Kidney (tissue), 22 donors: ENCODE measurements at places on chromosomes 7 and 10. TPM values are rescaled to one million over a fixed set of nuclear protein-coding genes. Genes with fewer than 3 reads are reported as not detected.

- DNase-seq = no peak
Observed at GRCh38 chr10:31374146-31374696, 55.2 kb downstream of the ZEB1 start.

ITGA8 gene
- 22.1 TPM for total RNA-seq

DNA sequence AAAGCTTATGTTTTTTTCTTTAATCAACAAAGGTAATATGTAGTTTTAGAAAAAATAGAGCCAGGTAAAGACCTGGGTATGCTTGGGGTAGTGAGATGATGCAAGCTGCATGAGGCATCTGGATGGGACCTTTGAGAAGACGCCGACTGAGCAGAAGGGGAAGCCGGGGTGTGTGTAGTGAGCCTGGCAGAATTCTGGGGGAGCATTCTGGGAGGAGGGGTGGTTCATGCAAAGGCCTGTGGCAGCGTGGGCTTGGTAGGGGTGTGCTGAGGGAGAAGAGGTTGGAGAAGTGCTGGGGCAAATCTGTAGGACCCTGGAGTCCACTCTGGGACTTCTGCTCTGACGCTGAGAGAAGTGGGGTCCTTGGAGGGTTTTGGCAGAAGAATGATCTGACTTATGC is 33.9 kb upstream of the SHH start:
- no peak for DNase-seq

NEUROD6 gene
- total RNA-seq = not detected

DNA sequence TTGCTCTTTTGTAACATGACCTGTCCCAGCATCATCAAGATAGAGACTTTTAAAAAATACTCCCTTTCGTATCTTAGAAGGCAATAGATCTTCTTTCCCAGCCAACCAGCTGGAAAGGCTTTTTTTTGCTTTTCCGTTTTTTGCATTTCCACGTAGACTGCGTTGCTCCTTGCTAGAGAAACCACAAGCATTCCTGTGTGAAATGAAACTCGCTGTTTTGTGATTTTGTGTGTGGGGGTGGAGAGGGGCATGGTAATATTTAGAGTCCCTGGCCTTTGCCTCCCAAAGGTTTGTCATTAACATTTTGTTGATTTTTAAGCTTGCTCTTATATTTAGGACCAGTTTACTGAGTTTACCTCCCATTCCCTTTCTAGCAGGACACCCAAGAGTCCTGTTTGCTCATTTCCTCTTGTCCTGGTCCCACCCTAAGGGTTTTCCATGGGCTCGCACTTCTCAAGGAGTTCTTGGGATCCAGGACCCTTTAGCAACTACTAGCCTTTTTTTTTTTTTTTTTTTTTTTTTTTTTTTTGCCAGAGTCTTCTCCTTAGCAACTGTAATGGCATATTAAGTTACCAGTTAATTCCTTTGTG is 243.6 kb downstream of the BICC1 start:
- no peak for DNase-seq

AKR1C4 gene
- total RNA-seq = not detected

DNA sequence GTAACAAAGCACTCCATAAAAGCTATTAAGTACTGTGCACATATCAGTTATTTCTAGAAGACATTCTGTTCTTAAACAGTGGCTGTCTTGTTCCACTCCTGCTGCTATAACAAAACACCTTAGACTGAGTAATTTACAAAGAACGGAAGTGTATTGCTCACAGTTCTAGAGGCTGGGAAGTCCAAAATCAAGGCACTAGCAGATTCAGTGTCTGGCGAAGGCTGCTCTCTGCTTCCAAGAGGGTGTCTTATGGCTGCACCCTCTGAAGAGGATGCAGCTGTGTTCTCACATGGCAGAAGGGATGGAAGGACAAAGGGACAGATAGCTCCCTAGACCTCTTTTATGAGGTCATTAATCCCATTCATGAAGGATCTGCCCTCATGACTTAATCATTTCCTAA is 424.2 kb upstream of the ZMIZ1 start:
- DNase-seq = no peak

- no peak for DNase-seq
Observed at GRCh38 chr7:15130666-15131541, 228.4 kb upstream of the DGKB start.

ODAD2 gene
- total RNA-seq = 0.44 TPM

DNA sequence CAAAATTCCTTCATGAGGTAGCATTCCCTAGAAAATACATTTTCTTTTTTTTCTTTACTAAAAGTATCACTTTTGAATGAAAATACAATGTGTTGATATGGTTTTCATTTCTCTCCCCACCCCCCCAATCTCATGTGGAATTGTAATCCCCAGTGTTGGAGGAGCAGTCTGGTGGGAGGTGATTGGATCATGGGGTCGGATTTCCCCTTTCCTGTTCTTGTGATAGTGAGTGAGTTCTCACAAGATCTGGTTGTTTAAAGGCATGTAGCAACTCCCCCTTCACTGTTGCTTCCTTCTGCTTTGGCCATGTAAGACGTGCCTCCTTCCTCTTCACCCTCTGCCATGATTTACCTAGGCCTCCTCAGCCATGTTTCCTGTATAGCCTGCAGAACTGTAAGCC is 790.3 kb upstream of the KCND2 start:
- DNase-seq = no peak

GPR22 gene
- total RNA-seq = not detected

GRCh38 chr7:35802102-35802466 is 1.2 kb downstream of the SEPTIN7 start:
- DNase-seq = no peak

DNA sequence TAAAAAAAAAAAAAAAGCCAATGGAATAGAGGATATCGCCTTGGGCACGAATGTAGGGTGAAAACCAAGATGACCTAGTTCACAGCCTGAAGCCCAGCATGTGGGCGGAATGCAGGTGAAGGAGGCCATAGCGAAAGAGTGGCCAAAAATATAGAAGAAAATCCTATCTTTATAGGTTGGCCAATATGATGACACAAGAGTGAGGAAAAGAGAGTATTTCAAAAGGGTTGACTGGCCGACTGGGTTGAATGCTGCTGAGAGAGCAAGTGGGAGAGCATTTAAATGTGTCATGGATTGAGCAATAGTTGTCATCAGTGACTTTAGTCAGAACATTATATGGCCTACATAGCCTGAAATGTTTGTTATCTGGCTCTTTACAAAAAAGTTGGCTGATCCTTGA is 17.2 kb upstream of the GLI3 start:
- DNase-seq = no peak

- DNase-seq = peak; percentile 77
Observed at GRCh38 chr10:93384006-93384405, 98.1 kb downstream of the MYOF start.

DNA sequence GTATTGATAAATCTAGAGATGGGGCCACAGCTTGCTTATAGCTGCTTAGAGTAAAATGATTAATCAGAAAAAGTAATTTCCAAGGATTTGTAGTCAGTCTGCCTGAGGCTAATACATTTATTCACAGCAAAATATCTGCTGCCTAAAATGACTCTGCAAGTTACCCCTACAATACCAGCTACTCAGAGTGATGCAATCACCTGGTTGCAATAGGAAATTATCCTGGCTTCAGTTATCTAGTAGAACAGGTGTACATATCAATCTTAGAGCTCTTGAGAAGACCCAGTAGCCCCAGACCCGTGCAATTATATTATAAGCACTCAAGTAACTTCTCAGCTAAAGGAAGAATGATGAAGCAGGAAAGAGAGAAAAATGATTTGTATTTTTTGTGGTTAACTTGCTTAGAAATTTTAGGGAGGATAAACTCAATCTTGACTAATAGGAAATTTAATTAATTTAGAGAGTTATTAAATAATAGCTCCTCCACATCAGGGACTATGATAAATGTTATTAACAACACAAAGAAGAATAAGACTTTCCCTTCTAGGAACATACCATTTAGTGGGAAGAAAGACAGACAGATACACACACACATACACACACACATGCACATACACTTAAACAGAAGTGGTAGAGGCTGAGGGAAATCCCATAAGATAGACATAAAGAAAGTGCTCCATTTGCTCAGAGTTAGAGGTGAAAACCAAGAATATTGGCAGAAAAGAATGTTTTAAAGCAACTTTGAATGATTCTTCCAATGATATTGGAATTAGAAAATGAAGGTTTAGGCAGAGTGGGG is 140.4 kb upstream of the PRSS1 start:
- DNase-seq = no peak

GRCh38 chr7:156470399-156471320 is 169.9 kb upstream of the RNF32 start:
- DNase-seq = no peak

ADRA2A gene
- 7.8 TPM for total RNA-seq

LBX1 gene
- not detected for total RNA-seq

NPFFR1 gene
- total RNA-seq = 0.09 TPM

PRPS1L1 gene
- not detected for total RNA-seq

DNA sequence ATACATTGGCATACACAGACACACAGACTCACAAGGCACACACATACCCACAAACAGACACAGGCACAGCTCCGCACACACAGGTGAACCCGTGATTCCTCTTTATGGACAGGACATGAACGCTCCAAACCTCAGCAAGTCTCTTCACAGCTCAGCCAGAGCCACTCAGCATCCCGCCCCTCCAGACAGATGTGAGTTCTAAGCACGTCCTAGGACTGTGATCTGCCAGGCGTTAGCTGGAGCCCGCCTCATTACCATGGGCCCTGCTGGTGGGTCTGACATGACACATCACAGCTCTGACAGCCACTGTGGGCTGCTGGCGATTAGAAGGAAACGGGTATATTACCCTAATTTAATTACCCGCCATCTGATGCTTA is 176.7 kb upstream of the PPP2R2D start:
- DNase-seq = no peak

DNA sequence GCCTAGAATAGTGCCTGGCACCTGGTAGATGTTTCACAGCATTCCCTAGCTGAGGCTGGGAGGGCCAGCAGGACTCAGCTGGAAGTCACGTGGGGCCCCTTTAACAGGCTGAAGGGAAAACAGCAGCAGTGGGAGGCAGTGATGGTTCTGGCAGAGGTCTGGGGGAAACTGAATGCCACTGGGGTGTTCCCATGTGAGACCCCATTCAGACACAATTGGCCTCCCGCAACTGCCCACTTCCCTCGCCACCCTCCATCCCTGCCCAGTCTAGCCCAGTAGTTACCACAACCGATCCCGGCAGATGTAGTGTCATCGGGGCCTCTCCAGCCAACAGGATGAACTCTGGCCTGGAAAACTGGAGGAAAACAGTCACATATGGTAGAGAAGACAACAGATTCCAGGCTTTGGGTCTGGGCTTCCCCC is 38.3 kb downstream of the FRMPD2 start:
- DNase-seq = no peak

DNA sequence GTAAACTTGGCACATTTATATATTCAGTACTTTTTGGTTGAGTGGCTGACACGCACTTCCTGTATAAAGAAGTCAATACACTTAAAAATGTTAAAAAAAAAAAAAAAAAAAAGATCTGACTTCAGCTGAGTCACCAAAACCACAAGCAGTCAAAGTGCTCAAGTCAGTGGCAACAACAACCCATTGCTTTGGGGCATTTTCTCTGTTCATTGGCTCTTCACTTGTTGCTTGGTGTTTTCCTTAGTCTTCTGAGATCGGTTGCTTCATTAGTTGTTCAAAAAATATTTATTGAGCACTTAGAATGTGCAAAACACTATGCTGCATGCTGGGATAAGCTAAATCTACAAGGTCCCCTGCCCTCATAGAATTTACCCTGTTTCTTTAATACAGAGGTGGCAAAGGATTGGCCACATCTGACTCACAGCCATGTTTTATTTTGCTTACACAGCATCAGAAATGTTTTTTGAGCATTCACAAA is 63.7 kb downstream of the ZNRF2 start:
- DNase-seq = no peak

GRCh38 chr10:10353326-10353868 is 664.3 kb upstream of the CELF2 start:
- peak; percentile 45 for DNase-seq

ITGB8 gene
- 213 TPM for total RNA-seq

DNA sequence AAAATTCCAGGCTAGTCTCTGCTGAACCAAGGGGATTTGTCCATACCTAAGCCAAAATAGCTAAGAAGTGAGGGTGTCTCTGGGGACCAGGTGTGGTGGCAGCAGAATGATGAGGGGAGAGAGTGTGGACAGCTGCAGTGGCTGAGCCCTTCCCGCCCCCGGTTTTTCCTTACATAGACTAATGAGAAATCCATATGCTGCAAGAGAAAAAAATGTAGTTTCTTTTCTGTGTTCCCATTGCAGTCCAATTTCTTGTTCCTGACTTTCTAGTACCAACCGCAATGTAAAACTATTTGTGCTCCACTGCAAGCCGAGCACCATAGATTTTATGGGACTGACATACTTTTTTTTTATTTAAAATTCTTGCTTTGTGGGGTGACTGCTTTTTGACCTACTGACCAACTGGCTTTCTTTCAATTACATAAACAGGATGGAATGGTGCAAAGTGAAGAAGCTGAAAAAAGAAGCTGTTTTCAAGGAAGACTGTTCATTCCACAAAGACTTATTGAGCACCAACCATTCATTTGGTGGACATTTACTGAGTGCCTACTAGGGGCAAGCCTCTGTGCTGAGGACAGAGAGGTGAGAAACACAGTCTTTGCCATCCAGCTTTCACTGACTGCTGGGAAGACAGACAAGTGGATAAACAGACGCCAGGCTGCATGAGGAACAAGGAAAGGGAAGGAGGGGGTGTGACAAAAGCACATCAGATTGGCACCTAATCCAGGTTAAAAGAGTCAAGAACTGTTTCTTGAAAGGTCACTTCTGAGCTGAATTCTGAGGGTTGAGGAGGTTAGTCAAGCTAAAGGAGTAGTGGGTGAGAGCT is 9.8 kb downstream of the CEP41 start:
- DNase-seq = peak; percentile 72

MET gene
- total RNA-seq = 225 TPM

PLAC9 gene
- total RNA-seq = 31.4 TPM

PNLIP gene
- not detected for total RNA-seq

DNA sequence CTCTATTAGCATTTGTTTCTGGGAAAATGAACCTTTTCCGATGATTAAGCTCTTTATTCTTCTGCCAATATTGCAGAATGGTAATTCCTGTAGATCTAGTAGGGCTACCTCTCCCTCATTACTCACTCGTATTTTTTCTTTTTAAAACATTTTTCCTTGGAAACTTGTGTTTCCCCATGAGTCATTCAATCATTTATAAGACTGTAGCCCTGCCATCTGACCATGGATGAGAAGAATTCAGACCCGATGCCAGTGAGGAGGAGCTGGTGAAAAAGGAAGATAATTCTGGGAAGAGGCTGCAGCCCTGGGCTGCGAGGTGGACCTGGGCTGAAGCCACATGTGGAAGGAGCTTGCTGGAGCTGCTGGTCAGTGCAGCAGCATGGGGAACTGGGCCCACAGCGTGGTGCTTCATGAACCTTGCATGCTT is 242.8 kb downstream of the KLF6 start:
- no peak for DNase-seq

CFAP46 gene
- total RNA-seq = 8.3 TPM
